Islet precursor cell (in vitro differentiated cells): ENCODE measurements at places on chromosomes 6 and 20.
A peak's percentile ranks its signal among the peaks of the same experiment; 100 is the strongest.

DNA sequence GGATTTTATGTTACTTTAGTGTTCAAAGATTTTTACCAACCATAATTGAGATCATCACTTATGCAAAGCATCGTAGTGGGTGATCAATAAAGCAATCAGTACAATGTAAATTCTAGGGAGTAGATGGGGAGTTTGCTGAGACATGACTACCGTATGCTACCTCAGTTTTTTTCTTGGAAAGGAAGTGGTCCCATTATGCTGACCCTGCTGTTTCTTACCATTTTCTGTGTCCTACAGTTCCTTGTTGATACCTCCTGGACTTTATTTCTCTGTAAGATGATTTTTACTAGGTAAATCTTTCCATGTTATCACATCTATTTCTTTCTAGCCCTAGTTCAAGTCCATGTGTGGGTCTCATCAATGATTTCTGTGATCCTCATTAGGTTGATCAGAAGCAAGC, 19.3 kb upstream of the NKAIN2 start:
- DNase-seq: no peak

DNA sequence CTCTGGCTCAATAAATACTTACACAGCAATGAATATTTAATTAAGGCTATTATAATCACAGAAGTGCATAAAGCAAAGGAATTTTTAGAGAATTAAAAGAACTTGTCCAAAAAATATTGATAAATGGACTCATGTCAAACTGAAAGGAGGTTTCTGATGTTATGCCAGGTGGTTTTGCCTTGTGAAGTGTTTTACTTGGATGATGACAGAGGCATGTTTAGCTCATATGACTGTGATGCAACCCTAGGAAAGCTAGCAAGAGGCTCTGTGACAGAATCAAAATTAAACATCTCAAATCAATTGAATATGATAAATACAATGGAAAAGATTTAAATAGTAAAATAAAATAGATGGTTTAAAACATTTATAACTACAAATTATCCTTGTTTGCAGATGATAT, 137.3 kb downstream of the TMEM200A start:
- no peak for DNase-seq

- DNase-seq: no peak
Observed at GRCh38 chr6:31011153-31011552, 879 bp downstream of the MUC22 start.

DNA sequence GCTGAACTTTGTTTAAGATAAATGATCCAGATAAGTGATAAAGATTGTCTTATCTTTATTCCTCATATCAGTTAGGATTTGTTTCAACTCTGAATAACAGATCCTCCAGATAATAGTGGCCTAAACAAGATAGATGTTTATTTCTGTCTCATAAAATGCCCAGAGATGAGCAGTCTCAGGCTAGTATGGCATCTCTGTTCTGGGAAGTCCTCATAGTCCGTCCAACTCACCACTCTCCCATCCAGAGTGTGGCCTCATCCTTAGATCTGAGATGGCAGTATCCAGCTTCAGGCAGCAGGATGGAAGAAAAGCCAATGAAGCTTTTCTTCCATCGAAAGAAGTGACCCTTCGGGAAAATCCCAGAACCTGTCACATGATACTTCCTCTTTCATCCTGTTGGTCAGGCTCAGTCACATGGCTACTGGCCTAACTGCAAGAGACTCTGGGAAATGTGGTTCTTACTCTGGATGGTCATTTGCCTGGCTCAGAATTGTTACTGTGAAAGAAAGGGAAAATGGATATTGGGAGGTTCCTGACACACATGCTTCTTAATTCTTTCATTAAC, 29.4 kb upstream of the TAGAP start:
- no peak for DNase-seq

DNA sequence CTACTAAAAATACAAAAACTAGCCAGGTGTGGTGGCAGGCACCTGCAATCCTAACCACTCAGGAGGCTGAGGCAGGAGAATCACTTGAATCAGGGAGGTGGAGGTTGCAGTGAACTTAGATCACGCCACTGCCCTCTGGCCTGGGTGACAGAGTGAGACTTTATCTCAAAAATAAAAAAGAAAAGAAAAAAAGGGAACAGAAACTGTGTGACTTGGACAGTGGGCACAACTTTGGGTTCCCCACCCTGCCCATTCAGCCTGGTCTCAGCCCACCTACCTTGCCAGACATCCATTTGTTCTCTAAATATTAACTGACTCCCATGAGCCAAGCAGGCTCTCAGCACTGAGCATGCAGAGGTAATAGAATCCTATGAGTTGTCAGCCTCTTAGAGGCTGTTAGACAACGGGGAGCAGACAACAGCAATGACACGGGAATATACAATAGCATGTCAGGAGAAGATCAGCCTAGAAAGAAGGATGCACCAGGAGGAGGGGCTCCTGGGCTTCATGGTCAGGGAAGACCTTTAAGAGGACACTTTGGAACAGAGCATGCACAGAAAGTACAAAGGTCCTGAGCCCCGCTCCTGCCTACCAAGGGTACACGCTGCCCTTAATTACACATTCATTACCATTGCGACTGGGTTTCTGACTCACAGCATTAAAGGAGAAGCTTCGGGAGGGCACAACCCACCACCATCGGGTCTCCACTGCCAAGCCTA, 20.0 kb downstream of the FAM209B start:
- peak; percentile 70 for DNase-seq

DNA sequence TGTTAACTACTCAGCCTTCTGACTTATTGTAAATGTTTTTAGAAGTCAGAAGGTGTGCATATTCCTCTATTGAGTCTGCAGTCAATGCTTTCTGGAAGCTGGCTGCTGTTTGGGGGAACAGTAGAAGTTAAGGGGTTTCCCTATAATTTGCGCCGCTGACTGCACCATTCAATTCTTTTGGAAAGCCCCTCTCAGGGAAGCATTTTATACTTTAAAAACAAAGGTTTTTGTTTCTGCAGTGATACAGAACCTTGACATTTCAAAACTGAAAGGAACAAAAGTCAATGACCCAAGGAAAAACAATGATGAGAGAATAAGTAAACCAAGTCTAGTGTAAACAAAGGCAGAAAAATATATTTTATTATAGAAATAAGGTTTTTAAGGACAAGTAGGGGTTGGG, 120.8 kb upstream of the TNFAIP3 start:
- DNase-seq: no peak

DNA sequence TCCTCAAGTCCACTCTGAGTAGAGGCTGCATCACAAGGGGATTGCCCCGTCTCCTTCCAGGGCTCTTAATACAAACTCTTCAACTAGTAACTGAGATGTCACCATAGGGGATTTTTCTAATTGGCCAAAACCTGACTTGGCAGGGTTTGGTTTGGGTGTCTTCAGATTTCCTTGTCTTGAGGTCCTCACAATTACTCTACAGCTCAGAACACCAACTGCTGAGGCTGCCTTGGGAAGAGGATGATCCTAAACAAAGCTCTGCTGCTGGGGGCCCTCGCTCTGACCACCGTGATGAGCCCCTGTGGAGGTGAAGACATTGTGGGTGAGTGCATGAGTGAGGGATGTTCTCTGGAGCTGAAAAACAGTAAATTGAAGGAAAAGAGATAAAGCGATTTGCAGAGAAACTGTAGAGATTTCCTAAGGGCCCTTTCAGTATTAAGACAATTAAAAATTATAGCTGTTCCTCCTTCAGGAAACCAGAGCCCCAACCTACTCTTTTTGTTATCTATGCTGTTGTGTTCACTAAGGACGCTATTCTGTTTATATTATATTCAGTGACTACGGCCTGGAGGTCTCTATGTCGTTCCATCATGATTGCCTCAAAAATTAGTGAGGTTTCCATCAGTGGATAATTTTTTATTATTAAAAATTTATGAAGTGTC, at the start of gene HLA-DQA1:
Gene HLA-DQA1, plus strand, starts transcription at position 188 of the 662 bp plus-strand sequence. Its CDS starts 53 bp downstream, at position 241.
- DNase-seq: no peak
